Anterior cingulate cortex (tissue), 58 donors: ENCODE measurements at places on chromosomes 5 and 9.

DNA sequence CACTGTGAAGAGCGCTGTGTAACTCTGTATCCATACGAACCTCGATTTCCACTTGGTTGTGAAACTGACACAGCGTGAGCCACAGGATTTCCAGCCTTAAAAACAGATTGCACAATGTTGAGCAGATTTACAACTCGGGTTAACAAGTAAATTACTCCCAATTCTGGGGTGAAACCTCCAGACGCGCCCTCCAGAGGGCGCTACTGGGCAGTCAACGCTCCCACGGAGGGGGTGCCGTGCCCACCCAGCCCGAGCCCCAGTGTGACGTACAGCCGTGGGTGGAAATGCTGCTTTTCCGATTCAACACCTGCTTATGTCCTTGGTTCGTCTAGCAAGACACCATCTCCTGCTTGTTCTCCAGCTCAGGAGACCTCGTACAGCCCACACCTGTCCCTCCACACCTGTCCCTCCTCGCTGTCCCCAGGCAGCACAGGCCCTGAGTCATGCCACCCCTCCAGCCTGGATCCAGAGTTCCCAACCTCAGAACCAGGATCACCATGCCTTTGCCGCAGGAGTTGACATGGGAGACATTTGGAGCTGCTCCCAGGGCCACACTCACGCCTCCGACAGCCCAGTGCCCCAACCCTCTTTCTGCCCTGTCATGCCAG lies 34.4 kb upstream of the SLC6A3 start:
- no peak for DNase-seq

DNA sequence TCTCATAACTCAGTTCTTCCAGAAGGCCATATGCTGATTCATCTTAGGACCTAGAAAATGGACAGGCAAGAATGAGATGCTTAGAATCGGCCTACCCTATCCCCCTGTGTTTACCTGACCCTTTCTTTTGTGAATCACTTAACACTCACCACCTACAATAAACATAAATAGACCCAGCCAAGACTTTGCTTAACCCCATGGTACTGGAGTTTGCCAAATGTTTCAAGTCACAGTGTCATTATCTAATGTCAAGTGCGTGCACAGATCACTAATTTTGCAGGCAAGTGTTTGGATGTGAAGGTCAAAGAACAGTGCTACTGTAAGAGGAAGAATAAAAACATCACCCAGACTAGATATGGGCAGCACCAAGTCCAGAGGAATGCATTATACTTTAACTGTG lies 77.5 kb downstream of the GLIS3 start:
- DNase-seq: no peak

GRCh38 chr5:145471831-145472612 lies 363.1 kb downstream of the PRELID2 start:
- DNase-seq: no peak

DNA sequence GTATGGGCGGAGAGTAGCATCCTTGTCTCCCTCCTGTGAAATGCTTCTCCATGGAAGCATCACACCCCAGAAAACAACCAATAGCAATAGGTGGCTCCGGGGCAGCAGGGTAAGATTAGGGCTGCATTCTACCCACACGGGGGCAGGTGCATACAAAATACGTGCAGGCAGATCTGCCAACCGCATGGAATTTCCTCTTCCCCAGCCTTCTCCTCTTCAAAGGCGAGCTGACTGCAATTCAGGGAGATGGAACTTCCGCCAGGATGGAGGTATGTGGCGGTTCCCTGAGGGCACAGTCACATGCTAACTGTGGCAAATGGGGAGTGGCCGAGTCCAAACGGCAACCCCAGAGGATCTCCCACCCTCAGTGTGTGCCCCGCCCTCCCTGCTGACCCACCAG lies 81.5 kb downstream of the LMNB1 start:
- no peak for DNase-seq

DNA sequence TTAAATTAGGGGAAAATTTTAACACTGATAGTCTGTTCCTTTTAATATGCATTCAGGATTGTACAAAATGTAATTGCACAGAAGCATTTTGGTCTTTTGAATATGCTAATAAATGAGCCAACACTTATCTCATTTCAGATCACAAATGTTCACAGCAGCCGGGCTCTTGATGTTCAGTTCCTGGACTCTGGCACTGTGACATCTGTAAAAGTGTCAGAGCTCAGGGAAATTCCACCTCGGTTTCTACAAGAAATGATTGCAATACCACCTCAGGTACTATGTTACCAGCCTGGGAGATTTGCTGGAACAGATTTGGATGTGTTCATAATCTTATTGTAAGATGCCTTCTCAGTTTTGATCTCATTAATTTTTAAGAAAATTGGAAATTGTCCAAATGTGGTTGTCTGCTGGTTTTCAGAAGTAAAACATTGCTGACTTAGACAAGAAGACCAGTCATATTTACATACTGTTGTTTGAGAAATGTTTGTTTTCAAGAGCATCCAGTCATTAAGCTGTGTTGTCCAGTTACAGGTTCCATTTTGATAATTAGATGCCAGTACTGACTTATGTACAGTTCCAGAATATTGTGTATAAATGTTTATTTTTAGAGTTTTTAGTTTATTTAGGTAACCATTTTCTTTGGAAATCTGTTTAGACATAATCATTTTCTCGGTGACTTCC lies 23.0 kb upstream of the TMOD1 start:
- DNase-seq: no peak

GRCh38 chr5:43042176-43042625 lies 2.1 kb upstream of the ANXA2R start:
- no peak for DNase-seq

DNA sequence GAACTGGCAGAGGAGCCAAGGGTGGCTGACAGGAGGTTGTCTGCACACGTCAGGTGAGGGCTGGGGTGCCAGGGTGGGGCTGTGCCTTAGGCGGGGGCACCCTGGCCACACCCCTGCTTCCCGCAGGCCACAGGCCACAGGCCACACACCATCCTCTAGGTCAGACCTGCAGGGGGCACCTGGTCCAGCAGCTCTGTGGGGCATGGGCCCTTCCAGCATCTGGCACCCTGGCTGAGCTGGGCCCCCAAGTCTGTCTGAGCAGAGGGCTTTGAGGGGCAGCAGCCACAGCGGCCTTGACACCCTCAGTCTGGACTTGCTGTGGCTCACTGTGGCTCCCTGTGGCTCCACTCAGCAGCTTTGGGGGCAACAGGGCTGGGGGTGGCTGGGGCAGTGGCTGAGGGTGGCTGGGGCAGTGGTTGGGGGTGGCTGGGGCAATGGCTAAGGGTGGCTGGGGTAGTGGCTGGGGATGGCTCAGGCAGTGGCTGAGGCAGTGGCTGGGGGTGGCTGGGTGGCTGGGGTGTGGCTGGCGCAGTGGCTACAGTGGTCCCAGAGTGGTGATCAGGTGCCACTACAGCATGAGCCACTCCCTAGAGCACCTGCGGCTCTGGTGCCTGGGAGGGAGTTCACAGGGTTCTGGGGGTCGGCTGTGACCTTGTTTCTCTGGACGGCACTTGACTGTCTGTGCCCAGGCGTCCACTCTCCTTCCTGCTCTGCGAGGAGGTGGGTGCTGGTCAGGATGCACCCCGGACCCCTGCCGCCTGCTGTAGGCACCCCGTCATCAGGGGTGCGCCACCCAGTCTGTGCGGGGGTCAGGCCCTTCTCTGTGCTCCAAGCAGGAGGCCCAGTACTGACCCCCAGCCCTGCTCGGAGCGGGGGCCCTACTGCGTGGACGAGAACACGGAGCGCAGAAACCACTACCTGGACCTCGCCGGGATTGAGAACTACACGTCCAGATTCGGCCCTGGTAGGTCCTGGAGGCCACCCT lies 27.1 kb downstream of the NKD2 start:
- no peak for DNase-seq

- no peak for DNase-seq
These were observed 56.7 kb downstream of the TLE1 start for GRCh38 chr9:81632599-81632998.

DNA sequence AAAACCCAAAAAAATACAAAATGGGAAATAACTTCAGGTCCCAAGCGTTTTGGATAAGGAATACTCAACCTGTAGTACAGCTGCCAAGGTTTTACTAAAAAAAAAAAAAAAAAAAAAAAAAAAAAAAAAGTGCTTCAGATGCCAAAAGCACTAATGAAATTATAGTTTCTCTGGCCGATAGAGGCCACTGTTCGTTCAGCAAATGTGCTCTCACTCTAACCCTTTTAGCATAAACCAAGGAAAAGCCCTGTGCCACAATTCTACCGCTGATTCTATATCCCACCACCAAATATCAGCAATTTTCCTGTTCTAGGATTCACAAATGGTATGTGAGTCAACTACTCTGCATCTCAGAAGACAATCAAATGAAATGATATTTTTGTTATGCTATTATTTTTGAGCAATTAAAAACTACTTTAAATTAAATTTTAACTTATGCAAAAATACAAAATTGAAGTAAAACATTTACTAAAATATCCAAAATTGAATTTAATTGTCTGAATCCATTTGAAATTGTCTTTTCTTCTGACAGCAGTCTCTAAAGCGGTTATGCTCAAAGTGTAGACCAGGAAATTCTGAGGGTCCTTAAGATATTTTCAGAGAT lies 79.8 kb downstream of the RICTOR start:
- no peak for DNase-seq

GRCh38 chr9:130578865-130579737 lies at the start of gene FUBP3:
FUBP3 (plus strand) TSS chr9:130579577; CDS start chr9:130579681, 104 bp downstream.
- DNase-seq: peak; percentile 96

DNA sequence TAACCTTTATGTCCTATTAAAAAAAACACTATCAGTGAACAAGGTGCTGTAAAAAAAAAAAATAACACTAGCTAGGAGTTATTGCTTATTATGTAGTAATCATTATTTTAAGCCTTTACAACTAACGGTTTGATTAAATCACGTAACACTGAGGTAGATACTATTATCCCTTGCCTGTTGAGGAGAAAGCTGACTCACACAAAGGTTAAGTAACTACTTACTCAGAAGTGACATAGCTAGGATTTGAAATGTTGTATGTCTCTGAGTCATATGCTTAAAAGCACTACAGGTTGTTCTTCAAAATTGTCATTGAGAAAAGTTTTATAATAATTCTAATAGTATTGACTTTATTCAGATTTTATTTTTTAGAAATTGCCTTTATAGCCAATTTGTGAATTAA lies 8.8 kb downstream of the TENT2 start:
- DNase-seq: no peak

DNA sequence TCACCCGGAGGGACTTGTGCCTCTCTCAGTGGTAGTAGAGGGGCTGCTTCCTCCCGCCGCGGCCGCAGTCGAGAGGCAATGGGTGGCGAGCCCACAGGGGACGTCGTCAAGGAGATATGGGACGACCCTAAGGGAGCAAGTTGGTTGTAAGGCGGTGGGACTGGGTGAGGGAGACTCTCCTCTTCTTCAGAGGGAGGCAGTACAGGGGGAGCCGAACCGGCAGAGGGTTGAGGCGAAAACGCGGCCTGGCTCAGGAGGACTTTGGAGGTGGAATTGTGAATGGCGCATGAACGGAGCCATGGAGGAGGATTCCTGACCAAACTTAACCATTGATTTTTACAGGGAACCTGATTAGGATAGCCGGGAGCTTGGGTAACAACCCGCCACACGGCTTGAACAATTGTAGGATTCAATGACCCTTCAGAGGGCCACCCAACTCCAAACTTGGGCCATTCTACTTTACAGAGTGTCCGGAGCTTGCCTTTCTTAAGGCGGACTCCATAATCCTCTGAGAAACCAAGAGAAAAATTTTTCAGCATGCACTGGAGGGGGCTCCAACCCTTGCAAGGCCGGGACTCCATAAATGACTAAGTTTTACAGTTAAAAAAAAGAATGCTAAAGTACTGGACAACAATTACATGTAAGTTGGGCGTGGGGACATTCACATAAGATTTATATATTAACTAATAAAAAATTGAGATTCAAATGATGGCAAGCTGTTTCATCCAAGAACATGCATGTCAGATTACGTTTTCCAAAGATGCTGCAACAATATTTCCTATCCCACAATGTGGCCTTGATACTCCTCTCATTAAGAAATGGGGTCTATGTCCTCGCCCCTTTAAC lies 19.4 kb upstream of the RHOBTB3 start:
- DNase-seq: no peak

- DNase-seq: no peak
These were observed 9.4 kb downstream of the FSTL4 start for GRCh38 chr5:133602835-133603380.

GRCh38 chr9:98010445-98010844 lies 27.3 kb downstream of the ANP32B start:
- no peak for DNase-seq

DNA sequence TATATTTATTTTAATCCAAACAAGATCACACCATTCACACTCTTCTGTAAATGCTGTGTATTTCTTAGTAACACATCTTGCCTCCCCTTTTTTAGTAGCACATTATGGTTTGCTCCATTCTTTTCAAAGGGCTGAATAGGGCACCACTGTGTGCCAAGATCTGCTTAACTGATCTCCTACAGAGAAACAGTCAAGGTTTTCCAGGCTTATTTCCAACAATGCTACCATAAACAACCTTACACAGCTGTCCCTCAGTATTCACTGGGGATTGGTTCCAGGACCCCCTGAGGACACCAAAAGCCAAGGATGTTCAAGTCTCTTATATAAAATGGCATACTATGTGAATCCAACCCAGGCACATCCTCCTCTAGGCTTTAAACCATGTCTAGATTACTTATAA lies 16.5 kb downstream of the GOLM1 start:
- no peak for DNase-seq

GRCh38 chr5:34496260-34496691 lies 159.9 kb upstream of the RAI14 start:
- no peak for DNase-seq

DNA sequence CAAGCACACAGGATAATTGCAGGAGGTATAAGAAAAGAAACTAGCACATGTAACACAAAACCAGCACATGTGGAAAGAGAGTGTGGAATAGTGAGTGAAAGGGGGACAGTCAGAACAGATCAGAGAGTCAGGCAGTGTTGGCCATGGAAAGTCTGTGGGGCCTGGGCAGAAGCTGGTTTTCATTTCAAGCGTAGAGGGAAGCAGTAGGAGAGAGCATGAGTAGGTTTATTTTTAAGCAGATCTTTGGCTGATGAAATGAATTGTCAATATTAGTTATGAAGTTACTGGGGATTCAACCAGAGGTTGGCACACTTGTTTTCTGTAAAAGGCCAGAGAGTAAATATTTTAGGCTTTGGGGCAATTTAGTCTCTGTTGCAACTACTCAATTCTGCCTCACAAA lies 283.1 kb downstream of the SMARCA2 start:
- no peak for DNase-seq

DNA sequence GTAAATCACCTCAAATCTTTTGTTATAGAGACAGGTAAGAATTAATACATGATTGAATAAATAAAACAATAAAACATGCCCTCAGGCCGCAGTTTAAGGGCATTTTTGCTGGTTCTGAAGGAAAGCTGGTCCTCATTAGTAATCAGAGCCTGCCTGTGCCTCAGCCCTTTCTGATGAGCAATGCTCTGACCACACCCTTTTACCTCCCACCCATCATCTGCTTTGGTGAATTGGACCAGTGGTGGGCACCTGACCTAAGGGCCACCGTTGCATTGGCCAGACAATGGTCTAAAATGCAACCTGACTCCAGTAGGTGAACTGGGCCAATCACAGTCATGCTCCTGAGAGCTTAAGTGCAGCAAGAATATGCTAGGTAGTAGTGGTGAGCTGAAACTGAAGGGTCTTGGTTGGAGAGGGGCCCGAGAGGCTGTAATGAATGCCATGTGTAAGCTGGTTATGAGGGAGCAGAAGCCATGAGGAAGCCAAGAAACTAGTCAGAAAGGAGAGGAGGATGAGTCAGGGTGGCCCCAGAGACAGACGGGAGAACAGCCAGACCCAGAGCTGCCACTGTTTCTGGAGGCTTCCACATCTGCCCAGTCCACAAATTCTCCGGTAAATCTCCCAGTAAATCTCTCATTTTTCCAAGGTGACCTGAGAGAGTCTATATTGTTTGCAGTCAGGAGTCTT lies 45.5 kb upstream of the ZSWIM6 start:
- no peak for DNase-seq
